Activated CD8-positive, alpha-beta memory T cell treated with anti-CD3 and anti-CD28 coated beads for 4 hours (primary cell): ENCODE measurements at places on chromosomes 12 and 14.

DNA sequence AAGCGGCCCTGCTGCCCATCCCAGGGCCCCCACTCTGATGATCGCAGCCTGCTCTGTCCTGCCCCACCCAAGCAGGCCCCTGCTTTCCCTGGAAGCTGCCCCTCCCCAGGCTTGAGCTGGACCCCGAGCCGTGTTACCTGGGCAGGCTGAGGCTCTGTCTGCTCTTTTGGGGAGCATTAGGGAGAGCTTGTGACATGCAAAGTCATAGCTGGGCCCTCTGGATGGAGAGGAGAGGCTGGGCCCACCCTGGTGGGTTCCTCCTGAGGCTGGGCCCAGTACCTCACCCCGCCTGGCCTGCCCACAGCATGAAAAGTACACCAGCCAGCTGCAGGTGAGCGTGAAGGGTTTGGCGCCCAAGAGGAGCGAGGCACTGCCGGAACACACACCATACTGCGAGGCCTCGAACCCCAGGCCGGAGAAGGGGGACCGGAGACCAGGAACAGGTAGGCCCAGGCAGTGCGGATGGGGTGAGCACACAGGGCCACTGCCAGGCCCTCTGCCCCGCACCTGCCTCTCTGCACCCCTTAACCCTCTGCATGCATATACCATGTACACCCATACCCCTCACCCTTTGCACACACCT lies 15.0 kb downstream of the CEP170B start:
- DNase-seq, result no peak

DNA sequence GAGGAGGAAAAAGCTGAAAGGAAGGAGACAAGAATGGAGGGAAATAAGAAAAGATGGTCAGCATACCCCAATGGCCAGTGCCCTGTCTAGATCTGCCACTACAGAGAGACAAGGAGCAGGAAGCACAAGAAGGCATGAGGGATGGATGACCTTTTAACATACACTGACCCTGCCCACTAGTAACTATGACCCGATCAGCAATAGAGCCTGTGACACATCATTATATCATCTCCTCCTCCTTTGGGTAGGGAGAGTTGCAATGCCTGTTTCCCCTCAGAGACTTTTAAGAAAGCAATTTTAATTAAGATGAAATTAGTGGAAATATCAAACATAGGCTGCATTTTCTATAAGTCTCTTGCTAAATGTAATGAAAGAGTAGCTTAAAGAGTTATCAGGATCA lies 4.7 kb upstream of the SLC2A13 start:
- no peak for DNase-seq

GRCh38 chr14:41548666-41549065 lies 58.0 kb upstream of the LRFN5 start:
- no peak for DNase-seq

DNA sequence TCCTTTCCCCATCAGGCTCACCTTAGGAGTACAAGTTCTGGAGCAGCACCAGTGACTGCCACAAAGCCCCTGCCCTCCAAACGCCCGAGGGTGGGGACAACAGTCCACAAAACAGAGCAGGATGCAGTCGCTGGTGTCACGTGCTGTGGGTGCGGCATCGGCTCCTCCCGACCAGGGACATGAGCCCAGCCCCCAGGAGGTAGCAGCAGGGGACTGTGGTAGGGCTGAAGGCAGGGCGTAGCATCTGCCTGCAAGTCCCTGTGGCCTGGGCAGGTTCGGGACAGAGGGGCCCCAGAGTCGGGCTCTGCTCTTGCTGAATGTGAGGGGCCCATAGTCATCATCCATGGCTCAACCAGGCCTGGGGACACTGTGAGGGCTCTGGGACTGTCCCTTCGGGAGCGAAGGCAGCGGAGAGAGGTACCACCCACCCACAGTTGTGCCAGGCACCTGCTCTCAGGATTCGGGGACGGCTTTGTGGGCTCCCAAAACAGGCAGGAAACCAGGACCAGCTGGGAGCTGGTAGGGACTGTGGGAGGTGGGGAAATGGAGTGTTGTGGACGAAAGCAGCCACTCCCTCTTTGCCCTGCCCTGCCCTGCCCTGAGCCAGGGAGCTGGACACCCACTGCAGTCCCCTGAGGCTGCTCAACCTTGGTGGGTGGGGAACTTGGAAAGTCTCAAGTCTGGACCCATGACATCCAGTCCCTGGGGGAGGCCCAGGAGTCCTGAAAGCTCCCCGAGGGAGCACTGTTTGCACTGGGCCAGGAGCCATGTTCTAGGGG lies 30.7 kb downstream of the FBRSL1 start:
- DNase-seq, result no peak

- DNase-seq, result no peak
Measured at GRCh38 chr12:13436182-13436581, 239.7 kb downstream of the EMP1 start.

DNA sequence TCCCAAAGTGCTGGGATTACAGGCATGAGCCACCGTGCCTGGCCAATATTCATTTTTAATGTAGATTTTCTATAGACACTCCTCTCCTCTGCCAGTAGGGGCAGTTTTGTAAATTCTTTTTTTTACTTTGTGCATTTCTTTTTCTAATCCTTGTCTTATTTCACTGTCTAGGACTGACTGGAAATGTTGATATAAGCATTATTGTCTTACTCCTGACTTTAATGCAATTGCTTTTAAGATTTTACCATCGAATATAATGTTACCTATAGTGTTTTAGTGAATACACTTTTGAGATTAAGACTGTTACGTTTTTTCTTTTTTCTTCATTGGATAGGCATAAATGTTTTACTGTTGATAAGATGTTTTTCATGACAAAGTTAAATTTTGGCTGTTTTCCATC lies 35.4 kb upstream of the EMP1 start:
- DNase-seq, result no peak

DNA sequence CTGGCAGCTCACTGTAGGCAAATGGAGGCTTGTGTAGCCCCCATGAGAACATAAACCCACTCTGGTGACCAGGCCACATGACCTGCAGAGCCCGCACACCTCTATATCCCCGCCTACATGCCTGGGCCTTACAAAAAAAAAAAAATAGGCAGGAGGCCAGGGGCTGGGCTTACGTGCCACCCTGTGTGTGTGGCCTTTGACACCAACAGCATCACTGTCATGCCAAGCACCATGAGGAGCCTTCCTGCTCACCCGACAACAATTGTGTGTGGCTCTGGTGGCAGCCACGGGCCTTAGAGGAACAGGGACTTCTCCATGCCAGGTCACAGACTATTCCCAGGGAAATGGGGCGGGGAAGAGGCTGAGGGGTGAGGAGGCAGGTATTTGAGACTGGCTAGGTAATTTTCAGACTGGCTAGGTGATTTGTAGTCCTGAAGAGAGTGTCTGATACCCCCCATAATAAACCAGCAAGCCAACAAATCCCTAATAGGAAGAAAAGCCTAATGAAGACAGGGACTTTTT lies 140.0 kb downstream of the DPF3 start:
- DNase-seq, result no peak

DNA sequence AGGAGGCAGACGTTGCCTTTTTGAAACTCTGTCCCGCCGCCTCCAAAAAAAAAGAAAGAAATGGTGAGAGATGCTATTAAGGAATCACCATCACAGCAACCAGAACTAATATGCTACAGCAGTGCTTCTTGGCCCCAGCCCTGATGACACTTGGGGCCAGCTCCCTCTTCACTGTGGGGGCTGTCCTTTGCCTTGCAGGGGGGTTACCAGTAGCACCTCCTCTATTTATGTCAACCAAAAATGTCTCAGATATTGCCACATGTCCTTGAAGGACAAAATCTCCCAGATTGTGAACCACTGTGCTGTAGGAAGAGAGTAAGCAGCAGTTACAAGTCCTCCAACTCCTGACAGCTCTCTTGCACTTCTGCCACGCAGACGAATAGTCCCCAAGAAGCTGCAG lies 76.4 kb downstream of the LRRC74A start:
- DNase-seq, result no peak

DNA sequence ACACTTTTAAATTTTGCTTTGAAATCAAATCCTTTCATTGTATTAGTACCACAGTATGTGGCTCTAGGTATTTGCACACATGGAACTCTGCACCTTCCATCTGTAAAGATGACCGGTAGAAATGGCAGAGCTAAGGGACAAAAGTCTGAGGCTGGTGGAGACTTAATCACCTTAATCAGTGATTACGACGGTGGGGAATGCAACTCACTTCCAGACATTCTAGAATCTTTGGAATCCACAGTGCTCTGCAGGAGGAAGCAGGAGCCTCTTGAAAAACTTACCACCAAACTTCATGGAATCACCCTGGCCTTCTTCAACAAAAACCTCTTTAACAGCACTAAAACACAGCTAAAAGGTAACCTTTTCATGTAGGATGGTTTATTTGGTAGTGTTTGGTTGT lies 3.9 kb upstream of the DACT1 start:
- no peak for DNase-seq

DNA sequence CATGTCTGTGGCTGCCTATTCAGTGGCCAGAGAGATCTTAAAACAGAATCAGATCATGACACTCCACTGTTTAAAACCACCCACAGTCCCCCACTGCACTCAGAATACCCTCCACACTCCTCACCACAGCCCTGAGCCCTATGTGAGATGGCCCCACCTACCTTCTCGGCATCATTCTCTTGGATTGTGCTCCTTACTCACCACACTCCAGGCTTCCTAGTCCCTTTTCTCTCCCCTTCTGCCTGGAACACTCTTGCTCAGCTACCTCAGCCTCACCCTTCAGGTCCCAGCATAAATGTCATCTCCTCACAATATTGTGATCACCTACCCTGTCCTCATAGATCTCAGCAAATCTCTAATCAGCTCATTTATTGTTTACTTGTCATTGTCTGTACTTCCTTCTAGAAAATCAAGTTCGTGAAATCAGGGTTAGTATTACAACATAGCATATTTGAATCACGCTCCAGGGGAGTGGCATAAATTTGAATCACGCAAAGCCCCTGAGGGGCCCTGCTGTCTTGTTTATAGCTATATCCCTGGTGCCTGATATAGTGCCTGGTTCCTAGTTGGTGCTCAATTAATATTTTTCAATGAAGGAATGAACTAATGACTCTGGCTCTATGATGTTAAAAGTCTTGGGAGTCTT lies 42.8 kb downstream of the SLC35F4 start:
- no peak for DNase-seq

DNA sequence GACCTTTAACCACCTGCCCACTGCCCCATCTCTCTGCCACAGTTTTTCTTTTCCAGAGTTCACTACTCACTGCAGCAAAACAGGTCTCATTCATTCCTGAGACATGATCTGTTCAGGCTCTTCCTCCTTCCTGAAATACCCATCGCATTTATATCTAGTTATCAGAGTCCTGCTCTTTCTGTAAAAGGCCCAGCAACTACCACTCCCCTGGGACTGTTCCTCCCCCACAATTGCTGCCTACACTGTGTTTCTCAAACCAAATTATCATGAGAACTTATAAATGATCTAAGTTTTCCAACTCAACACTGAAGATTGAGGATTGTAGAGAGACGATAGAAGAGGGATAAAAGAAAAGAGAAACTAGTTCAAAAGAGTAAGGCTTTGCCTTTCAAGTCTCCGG lies 40.8 kb upstream of the EPS8 start:
- no peak for DNase-seq

GRCh38 chr12:28780096-28780495 lies 369.0 kb upstream of the FAR2 start:
- DNase-seq, result no peak
